ENCODE measurements at places on chromosomes 13 and 19.
A peak's percentile ranks its signal among the peaks of the same experiment; 100 is the strongest.

- no peak for DNase-seq
These were observed 16.5 kb upstream of the CACTIN start for GRCh38 chr19:3642987-3643673.

DNA sequence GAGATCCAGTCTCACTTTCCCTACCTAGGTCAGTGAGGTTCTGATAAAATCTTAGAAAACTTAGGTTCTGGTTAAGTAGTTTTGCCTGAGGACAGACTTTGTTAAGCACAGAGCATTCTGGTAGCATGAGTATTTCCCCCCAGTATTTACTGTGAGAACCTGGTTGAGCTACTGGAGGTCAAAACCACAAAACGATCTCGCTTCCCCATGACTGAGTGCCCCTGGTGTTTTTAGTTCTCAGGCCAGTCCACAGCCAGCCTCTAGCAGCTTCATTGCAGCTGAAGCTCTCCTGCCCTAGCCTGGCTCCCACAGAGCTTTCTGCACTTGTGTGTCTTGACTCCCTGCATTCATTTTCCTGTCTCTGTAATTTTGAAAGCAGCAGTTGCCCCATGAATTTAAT lies 1138.2 kb downstream of the UQCRFS1 start:
- no peak for DNase-seq

DNA sequence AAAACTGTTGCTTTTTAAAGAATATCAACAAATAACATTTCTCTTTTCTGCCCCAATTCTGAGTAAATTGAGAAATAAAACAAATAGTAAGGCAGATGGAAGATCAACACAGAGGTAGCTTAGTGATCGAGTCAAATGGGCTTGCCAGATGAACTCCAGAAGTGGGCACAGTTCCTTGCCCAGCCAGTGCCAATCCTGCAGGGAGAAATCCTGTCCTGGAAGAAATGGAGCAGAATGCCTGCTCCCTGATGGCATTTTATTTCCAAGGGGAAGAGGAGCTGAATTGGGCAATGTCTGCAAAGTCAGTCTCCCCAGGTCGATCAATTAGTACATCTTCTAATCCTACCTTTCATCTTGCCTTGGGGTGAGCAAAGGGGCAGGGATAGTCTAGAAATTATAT lies 225.3 kb downstream of the NHLRC3 start:
- no peak for DNase-seq

DNA sequence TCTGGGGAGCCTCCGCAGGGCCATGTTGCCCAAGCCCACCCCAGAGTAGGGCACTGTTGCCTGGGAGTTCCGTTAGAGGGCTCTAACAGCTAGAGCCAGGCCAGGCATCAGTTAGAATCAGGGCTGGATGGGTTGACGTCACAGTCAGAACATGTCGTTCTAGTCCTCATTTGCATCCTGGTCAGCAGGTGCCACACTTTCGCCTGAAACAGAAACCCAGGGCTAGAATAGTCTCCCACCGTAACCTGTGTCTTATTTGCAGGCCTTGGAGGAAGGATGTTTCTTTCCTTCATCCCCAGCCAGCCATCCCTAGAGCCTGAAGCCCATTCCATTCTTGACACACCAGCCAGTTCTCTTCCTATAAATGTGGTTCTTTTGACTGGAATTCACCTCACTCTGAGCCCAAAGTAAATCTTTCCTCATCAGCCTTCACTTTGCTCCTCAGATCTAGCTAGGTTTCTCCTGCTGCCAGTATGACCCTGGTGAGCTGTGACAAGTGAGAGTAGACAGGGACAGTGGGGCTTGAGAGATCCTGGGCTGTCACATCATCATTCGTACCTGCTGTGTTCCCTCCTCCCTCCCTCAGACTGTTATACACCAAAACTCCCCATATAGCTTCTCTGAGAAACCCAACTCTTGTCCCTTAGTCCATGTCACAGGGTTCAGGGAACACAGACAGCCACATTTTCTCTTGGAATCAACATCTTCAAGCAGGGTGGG lies 12.2 kb upstream of the CCDC97 start:
- no peak for DNase-seq

GRCh38 chr13:31756346-31756745 lies 17.0 kb downstream of the RXFP2 start:
- DNase-seq = no peak

DNA sequence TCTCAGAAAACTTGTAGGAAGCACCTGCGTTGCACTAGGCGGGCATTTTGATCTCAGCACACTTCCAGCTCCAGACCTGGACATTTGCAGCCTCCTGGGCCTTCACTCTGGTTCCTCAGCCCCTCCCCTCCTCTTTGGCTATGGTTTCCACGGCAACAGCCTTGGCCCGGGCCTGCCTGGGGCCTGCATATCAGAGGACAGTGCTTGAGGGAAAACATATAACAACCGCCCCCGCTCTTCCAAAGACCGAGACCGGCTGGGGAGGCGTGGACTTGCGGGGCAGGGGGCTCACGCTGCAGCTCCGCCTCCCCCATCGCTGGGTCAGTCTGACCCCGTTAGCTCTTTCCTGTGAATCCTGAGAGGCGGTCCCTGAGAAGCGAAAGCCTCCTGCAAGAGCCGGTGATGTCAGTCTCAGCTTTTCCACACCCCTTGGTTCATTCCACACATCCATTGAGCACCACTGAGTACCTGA lies 125.7 kb upstream of the PEG3 start:
- DNase-seq = no peak

DNA sequence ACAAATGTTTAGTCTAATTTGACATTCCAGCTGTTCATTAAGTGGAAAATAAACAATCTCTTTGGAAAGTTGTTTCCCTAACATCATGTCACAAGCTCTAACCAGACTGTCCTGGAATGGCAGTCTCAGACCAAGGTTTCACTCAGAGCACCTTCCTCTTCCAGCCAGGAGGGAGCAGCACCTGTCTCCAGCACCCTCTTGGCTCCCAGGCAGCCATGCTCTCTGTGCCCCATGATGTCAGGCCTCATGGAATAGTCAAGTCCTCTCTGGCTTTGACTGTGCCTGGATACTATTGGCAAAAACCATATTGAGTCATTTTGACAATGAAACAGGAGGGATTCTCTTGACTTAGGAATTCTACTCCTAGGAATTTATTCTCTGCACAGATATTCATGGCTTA lies 171.4 kb downstream of the OXGR1 start:
- DNase-seq = no peak

DNA sequence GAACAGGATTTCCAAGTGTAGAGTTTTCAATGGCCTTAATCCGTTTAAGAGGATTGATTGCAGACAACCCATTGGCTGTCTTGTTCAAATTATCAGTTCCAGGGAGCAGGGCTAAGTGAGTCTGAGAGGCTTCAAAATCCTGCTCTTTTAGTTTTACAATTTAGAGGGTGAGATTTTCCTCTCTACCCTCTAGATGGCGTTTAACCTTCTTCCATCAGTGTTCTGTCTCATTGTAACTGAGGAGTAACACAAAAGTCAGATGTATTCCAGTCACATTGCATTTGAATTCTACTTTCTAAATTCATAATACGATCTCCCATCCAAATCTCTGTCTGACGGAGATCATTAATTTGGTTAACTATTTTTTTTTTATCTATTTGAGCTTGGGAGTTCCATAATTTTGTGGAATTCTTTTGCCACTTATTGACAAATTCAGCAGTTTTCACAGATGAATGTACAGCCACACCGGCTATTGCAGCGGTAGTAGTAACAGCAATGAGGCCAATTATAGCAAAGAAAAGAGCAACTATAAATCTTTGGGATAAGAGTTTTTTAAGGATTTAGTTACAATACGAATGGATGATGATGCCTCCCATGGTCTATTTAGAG lies 7.8 kb upstream of the C19orf84 start:
- DNase-seq = peak; percentile 60

- no peak for DNase-seq
These were observed 40.0 kb upstream of the TDRD3 start for GRCh38 chr13:60356970-60357369.

DNA sequence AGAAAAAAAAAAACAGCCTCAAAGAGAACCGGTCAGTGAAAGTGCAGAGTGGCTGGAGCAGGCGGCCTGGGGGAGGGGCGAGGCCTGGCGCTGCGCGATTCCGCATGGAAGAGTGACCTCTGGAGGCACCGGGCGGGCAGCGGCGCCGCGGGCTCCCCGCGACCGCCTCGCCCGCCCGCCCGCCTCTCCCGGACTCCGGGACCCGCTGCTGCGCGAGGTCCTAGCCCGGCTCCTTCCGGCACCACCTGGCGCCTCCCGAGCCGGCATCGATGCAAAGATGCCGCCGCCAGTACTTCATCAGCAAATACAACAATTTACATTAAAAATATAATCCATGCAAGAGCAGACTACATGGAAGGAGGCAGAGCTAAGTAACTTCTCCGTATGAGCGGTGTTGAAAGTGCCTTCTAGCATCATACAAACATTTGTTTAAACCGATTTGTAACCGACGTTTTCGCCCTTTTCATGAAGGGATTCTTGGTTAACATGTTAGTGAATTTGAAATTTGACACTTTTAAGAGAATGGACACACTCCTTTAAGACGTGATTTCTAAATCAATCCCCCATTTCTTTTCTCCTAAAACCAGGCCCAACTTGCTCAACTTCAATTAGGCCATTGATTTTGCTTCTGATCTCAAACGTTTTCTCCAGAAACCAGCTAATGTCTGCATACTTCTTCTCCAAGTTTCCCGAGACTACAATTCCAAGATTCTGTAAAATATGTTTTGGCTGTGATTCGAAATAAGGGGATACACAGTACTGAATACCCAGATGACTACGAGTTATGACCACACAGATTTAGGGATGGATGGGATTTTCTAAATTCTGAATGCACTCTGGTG lies 2.1 kb downstream of the EFNB2 start:
- DNase-seq = no peak

- no peak for DNase-seq
These were observed 15.2 kb downstream of the ERFL start for GRCh38 chr19:41912899-41913537.

DNA sequence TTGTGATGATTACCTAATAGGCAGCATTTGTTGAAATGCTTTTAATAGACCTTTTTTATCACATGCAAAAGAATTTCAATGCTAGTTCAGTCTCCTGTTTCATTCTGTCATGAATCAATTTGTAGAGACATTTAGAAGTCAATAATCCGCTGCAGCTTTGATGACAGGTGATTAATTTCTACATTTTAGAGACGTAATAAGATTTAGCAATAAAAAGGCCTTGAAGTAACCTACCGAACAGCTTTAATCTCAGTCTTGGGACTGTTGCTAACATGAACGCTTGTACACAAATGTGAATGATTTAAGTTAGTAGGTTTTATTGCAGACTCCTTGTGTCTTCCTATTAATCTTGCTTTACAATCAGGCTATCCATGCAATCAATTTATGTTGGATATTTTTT lies 186.5 kb downstream of the MZT1 start:
- DNase-seq = no peak

- DNase-seq = no peak
These were observed 12.8 kb downstream of the SCGB2B2 start for GRCh38 chr19:34664168-34664567.

DNA sequence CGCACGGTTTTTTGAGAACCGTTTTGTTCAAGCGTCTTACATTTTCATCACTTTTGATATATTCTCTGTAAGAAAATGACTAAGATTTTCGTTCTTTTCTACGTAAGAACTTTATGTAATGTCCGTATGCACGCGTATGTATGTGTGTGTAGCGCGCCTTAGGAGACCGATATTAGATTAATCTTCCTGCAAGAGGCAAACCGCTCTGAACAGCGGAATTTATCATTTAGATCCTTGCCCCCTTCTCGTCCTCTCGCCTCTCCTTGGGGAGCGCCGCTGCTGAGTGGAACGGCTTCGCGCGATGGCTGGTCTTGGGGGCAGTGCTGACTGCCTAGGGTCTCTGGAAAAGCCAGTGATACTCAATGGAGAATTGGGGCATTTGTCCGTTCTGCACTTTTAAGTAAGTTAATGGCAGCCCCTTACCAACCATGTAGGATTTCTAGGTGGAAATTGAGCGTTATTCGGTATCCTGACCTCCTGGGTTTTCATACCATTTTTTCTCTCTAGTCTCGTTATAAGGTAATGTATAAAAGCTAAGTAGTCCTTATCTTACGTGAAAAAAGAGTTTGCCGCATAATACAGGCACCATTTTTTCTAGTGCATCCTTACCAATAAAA lies 4.7 kb downstream of the MAB21L1 start:
- DNase-seq = no peak

- DNase-seq = no peak
These were observed 4.9 kb upstream of the TFDP1 start for GRCh38 chr13:113579686-113580085.

DNA sequence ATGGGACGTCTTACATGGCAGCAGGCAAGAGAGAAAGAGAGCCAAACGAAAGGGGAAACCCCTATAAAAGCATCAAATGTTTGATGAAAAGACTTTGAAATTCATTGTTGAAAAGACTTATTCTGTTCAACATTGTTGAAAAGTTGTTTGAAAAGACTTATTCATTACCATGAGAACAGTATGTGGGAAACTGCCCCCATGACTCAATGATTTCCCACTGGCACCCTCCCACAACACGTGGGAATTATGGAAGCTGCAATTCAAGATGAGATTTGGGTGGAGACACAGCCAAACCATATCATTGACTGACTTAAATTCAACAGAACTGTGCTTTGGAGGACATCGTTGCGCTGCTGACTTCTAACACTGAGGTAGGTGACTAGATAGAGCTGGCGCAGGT lies 48.0 kb upstream of the RCBTB2 start:
- no peak for DNase-seq

- no peak for DNase-seq
These were observed 677 bp upstream of the LRCH1 start for GRCh38 chr13:46552303-46552682.

- no peak for DNase-seq
These were observed 46.9 kb downstream of the FNDC3A start for GRCh38 chr13:49022472-49023144.

GRCh38 chr13:97257800-97258799 lies 36.0 kb downstream of the MBNL2 start:
- DNase-seq = no peak

Measured in AML-193 (cell line).